Skeletal muscle cell (primary cell): ENCODE measurements at places on chromosomes 16 and 17.

DNA sequence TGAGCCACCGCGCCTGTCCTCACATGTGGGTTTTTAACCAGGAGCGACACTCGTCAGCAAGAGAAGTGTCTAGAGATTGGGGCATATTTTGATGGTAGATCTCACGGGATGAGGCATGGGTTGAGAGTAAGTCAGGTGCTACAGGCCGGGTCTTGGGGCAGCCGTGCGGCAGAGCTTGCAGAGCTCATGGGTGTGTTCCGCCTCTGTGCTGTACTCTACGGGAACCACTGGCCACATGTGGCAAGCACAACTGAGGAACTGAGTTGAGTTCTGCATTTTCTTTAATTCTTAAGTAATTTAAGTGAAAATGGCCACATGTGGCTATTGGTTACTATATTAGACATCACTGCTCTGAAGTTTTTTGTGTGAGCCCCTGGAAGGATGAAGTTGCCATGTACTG, 9.6 kb downstream of the CLUAP1 start:
- DNase-seq = no peak

DNA sequence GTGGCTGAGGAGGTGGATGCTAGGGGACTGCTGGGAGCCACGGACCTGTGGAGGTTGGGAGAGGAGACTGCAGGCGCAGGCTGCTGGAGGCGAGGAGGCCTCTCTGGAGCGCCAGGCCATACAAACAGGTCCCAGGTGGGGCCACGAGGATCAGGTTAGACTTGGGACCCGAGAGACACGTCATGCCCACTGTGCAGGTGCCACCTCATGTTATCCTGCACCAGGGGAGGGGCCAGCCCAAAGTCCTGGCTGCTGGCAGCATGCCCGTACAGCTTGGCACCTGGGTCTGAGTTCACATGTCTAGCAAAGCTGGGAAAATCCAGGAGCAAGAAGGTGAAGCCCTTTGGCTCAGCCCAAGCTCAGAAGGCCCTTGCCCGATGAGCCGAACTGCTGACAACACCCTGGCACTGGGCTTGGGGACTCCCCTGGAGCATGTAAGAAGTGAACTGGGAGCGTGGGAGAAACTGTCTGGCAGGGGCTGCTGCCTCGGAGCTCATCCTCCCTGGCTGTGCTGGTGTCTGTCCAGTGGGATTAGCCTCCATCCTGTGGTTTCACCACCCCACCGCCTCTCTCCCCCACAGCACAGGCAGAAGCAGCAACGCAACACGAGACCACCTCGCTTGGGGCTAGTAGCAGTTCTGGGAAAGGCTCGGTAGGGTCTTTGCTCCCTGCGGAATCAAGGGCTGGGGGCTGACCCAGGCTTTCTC, 5.3 kb downstream of the ARHGDIA start:
- no peak for DNase-seq

DNA sequence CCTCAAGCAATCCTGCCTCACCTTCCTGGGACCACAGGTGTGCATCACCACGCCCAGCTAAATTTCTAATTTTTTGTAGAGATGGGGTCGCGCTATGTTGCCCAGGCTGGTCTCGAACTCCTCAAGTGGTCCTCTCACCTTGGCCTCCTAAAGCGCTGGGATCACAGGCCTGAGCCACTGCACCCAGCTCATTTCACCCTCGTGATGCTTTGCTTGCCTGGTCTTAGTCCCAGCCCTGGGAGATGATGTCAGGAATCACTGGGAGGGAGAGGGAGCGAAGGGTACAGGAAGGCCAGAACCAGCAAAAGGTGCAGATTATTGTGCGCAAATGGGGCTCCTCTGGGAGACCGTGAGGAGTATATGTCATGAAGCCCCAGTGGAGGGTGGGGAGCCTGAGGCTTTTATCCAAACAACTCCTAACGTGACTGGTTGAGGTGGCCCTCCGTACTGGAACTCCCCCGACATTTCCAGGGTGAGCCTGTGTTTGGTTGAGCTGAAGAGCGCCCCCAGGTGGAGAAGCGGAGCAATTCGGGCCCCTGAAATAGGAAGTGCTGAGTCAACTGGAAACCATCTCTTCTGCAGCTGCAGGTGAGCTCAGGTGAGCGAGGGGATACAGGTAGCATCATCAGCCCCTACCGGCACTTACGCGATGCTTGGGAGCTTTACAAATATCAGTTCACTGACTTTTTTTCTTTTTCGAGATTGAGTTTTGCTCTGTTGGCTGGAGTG, 41.2 kb upstream of the HAPSTR1 start:
- DNase-seq = no peak

DNA sequence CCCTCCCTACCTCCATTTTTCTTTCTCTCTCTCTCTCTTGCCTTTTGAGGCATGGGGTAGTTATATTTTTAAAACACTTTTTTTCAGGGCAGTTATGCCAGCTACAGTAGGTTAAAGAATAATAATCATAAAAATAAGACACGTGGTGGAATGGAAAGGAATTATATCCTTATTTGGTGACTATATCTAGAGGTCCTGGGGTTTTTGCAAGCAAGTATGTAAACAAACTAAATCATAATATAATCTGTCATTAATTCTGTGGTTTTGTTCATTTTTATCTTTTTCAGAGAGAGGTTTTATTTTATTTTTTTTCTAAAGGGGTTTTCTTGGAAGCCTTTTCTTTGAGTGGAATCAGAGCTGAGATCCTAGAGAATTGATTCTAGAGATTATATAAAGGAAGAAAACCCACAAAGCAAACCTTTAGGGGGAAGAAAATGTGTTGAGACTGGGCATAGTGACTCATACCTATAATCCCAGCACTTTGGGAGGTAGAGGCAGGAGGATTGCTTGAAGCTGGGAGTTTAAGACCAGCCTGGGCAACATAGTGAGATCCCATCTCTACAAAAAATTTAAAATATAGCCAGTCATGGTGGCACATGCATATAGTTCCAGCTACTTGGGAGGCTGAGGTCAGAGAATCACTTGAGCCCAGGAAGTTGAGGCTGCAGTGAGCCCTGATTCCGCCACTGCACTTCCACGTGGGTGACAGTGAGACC, 53.2 kb downstream of the NQO1 start:
- DNase-seq = no peak

DNA sequence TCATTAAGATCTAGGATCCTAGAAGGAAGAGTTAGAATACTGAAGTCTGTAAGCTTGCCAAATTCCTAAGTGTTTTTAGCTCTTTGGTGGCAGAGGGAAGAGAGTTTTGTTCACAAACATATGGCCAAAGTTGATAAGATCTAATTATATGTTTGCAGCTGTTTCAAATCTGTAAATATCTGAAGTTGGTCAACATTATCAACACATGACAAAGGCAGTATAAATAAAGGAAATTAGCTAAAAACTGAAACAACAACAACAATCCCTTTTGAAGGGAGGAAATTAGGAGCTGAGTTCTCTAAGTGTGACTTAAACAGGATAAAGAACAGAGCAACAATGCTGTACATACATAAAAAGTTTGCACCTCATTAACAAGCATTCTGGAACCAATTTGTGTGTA, 208.7 kb downstream of the KCNJ2 start:
- DNase-seq = no peak

DNA sequence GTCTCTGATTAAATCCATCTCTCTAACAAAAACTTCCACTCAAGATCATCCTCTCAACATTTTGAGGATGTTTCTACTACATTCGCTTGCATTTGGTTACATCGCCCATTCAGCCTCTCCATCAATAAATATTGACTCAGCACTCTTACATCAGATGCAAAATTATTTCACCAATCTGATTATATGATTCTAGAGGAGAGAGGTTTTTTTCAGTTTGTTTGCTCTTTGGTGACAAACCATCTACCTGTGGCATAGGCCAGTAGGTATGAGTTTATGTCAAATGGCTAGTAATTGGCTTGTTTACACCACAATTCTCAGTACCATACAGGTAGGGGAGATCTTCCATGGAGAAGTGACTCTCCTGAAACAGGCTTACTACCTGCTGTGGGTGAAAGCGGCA, 52.3 kb downstream of the TOX3 start:
- no peak for DNase-seq

DNA sequence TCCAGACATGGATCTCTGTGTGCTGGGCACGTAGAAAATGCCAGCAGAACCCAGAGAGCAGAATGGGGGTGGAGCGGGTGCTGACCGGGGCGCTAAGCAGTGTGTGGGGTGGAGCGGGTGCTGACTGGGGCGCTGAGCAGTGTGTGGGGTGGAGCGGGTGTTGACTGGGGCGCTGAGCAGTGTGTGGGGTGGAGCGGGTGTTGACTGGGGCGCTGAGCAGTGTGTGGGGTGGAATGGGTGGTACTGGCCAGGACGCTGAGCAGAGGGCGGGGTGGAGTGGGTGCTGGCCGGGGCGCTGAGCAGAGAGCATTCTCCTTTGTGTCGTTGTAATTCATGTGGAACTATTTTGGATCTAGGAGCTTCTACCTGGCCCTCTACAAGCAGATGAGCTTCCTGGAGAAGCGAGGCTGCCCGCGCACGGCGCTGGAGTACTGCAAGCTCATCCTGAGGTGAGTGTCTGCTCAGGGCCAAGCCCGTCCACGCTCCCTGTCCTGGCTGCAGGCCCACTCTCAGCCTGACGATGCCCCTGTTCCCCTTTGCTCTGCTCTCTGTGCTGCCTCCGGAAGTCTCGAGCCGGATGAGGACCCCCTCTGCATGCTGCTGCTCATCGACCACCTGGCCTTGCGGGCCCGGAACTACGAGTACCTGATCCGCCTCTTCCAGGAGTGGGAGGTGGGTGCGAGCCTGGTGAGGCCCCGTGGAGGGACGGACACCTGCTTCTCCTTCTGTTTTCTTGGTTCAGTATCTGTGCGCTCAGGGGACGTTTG, 20.3 kb upstream of the MC1R start:
- DNase-seq = no peak

DNA sequence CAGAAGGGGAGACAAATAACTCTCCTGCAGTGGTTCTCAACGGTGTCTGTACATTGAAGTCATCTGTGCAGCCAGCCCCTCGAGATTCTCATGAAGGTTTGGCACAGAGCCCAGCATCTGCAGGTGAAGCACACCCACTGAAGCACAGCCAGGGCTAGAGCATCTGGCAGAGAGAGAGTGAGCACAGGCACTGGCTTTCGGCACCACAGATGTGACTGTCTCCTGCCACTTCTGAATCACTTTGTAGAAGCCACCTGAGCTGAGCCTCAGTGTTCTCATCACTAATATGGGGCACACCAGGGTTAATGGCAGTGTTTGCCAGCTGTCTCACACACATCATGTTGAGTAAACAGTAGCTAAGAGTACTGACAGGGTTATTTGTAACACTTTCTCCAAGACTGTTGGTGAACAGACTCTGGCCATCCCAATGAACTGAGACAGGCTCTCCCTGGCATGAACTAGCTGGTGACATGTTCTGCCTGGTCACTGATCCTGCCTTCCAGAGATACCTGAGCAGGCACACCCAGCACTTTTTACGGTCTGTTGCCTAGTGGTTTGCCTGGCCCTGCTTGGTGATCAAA, 10.9 kb downstream of the HSPB9 start:
- DNase-seq = no peak

GRCh38 chr17:77449373-77449907, 308.7 kb downstream of the SEC14L1 start:
- no peak for DNase-seq

DNA sequence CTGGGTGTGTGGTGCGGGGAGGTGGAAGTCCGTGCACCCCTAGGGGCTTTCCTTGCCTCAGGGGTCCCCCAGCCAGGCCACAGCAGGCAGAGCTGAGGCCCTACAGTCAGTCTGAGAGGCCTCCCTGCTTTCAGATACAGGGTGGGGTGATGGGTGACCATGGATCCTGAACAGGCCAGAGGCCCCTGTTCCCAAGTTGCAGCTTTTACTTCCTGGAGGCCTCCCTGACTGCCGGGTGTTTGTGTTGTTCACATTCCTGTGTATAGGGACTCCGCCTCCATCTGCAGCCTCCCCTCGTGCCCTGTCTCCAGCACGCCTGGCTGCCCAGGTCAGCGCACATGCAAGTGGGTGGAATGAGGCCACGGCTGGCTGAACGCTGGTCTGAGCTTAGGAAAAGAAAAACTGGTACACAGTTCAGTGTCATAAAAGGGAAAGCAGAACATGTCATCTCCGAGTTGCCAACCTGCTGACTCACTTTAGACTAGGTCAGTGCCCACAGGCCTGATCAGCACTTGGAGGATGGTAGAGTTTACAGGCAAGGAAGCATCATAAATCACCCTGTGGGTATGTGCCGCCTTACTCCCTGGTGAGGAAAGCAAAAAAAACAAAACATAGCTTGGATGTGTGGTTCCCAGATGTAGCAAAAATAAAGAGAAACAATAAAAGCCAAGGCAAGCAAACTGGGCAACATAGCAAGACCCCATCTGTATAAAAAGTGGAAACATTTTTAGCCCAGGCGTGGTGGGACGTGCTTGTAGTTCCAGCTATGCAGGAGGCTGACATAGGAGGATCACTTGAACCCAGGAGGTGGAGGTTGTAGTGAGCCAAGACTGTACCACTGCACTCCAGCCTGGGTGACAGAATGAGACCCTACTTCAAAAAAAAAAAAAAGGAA, 6.2 kb upstream of the SLC7A6 start:
- no peak for DNase-seq

DNA sequence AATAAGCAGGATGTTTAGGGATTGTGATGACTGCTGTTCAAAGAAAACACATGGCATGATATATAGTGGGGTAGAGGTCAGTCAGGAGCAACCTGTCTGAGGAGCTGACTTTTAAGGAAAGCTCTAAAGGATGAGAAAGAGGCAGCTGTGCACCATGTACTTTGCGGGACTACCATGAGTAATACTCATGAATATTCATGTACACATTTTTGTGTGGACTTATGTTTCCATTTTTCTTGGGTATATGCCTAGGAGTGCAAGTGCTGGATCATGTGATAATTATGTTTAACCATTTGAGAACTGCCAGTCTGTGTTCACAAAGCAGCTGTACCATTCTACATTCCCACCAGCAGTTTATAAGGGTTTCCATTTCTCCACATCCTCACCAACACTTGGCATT, 35.8 kb downstream of the BEAN1 start:
- no peak for DNase-seq

DNA sequence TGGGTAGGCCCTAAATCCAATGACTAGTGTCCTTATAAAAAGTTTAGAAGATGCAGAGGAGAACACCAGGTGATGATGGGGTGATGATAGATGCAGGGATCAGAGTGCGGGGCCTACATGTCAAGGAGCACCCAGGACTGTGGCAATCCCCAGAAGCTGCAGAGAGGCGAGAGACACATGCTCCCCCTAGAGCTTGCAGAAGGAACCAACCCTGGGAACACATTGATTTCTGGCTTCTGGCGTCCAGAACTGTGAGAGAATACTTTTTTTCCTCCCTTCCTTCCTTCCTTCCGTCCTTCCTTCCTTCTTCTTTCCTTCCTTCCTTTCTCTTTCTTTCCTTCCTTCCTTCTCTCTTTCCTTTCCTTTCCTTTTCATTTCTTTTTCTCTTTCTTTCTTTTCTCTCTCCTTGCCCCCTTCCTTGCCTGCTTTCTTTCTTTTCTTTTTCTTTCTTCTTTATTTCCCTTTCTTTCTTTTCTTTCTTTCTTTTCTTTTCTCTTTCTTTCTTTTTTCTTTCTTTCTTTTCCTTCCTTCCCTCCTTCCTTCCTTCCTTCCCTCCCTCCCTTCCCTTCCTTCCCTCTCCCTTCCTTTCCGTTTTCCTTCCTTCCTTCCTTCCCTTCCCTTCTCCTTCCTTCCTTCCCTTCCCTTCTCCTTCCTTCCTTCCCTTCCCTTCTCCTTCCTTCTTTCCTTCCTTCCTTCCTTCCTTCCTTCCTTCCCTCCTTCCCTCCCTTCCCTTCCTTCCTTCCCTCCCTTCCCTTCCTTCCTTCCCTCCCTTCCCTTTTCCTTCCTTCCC, 134.3 kb downstream of the HAPSTR1 start:
- DNase-seq = no peak
